NCI-H1092 treated with DMSO at 0.1 percent for 48 hours (cell line): ENCODE measurements at places on chromosomes 7 and 10.

DNA sequence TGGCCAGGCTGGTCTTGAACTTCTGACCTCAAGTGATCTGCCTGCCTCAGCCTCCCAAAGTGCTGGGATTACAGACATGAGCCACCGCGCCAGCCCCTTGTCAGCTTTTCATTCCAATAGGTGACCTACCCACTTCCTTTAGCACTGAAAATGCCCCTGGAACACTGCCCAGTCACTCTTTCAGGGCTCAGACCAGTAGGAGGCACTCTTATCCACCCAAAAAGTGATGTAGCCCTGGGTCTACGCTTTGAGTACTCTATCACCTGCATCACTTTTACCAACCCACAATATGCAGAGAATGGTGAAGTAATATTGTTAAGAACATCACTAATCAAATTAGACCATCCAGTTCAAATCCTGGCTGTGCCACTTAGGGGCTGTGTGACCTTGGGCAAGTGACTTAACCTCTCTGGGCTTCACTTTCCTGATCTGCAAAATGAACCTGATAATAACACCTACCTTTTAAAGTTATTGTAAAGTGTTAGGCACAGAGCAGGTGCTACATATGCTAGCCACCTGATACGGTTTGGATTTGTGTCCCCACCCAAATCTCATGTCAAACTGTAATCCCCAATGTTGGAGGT is 5.2 kb downstream of the CALN1 start:
- no peak for DNase-seq

GRCh38 chr7:97272237-97272975 is 154.9 kb downstream of the SDHAF3 start:
- DNase-seq, result no peak

GRCh38 chr7:50436133-50436806 is 13.9 kb downstream of the FIGNL1 start:
- DNase-seq, result no peak

DNA sequence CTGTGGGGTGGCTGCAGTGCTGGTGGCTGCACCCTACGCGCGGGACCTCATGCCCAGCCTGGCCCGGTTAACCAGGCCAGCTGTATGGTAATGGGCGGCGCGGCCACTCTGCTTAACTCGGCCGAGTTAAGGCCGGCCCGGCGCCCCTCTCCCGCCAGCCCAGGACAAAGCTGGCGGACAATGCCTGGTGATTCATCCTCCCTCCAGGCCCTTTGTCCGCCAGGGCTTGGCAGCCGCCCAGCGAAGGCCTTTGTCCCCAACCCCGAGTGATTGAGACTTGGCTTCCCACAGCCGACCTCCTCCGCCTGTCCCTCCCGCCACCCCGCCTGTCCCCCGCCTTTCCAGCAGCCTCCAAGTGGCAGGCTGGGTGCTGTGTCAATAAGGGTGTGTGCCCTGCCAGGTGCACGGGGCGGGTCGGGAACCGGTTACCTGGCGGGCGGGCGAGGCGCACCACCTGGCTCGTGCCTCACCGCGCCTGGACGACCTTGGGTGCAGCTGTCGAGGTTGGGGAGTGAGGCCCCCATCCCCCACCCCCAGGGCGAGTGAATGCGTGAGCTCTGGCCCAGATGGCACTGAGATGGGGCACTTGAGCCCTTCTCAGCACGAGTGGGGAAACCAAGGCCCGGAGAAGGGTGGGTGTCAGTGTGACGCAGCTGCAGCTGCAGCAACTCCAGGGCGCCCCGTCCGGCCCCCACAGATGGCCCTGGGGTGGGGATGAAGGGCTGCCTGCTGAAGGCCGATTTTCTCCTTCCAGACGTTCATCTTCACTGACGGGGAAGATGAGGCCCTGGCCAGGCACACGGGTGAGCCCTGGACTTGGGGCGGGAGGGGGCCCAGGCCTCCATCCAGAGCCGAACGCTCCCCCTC is 4.6 kb downstream of the LFNG start:
- peak; percentile 89 for DNase-seq

DNA sequence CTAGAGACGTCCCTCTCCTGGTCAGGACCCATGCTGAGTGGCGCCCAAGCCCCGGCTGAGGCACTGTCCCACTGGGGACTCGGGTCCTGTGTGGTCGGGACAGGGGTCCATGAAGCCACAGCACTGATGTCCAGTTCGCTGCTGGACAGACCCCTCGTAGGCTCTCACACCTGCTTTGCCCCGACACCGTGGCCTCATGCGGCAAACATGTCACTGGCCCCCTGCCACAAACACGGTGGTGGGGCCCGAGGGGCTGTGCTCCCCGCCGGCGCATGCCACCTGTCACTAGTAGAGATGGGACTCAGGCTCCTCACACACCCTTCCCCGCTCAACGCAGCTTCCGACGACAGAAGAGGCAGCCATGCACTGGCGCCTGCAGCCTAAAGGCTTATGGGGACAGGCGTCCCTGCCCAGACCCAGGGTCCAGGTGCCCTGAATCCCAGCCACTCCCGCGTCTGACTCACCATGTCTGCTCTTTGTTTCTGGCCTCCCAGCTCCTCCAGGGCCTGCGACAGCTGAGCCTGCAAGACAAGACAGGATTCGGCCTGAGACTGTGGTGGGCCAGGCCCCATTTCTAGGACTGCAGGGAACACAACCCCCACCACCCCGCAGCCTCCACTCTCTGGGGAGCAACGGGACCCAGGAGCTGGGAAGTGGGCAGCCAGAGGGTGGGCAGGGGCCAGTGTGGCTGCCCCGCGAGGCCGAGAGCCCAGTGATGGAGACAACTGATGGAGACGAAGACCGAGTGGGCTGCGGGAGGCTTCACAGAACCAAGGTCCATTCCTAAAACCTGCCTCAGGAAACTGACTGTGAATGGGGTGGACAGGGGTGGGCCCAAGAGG is 230.9 kb downstream of the MAD1L1 start:
- DNase-seq, result no peak

GRCh38 chr10:34320265-34320664 is 494.8 kb downstream of the PARD3 start:
- DNase-seq, result peak; percentile 68

GRCh38 chr7:36970551-36971514 is 246.5 kb upstream of the AOAH start:
- DNase-seq, result no peak

DNA sequence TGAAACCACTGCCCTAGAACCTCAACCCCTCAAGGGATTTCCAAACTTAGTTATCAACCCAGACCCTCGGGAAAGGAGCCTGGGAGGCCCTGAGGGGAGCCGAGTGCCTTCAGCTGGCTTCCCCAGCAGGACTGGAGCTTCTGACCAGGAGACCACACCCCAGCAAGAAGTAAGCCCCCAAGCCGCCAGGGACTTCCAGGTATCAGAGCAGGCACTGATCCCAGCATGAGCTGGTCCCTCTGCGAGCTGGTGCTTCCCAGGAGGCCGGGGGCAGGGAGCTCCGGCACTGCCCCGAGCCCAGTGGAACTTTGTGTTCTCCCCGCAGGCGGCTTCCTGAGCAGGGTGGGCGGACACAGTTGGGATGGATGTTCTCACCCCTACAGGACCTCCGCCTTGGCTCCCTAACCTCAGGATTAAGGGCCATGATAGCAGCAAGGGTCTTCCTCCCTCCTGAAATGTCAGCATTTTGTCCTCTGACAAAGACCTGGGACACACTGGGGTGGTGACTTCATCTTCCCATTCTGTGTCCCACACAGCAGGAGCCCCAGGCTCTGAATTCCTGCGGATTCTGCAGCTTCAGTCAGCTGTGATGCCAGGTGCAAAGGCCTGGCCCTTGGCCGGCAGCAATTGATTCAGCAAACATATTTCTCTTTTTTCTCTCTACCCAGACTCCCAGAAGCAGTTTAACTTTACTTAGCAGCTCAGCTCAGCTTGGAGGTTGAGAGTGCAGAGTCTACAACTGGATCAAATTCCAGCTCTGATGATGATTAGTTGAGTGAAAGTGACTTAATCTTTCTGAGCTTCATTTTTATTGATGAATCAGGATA is 11.6 kb downstream of the ATP6V0E2 start:
- DNase-seq, result no peak
